Stimulated activated CD4-positive, alpha-beta T cell treated with anti-CD3 and anti-CD28 coated beads, Interleukin-12 subunit alpha, Interleukin-12 subunit beta, amount 100 ng/mL, for 24 hours (primary cell): ENCODE measurements at places on chromosomes 11 and 22.

- no peak for DNase-seq
Observed at GRCh38 chr22:29755889-29756288, 10.9 kb downstream of the ZMAT5 start.

DNA sequence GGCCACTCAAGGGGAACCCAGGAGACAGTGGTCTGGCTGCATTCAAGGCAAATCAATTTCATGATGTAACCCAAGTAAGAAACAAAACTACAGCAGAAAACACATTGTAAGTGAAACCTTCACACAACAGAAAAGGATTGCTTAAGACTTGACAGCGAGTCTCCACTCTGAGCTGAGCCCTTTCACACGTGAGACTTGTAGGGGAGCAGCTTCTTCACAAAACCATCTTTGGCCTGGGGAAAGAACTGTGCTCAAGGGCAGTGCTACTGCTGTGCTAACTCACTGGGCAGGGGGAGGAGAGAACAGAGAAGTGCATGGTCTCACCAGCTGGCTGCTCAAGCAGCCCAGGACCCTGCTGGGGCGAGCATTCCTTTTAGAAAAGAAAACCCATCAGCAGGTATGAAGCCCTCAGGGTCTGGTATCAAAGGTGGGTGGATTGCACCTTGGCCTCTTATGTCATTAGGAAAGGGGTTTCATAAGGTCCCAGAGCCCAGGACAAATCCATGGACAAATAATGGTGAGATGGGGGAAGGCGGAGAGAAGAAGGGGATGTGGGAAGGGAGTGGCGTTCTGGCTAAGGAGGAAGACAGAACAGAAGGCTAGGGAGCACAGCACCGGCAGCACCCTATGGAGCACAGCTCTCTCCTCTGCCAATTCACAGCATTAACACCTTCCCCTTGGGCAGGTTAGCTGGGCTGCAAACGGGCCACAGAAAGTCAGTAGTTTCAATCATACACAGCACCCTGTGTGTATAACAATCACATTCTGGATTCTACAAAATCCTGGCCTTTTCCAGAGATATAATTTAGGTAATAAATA is 20.6 kb upstream of the RAPSN start:
- DNase-seq, result no peak

DNA sequence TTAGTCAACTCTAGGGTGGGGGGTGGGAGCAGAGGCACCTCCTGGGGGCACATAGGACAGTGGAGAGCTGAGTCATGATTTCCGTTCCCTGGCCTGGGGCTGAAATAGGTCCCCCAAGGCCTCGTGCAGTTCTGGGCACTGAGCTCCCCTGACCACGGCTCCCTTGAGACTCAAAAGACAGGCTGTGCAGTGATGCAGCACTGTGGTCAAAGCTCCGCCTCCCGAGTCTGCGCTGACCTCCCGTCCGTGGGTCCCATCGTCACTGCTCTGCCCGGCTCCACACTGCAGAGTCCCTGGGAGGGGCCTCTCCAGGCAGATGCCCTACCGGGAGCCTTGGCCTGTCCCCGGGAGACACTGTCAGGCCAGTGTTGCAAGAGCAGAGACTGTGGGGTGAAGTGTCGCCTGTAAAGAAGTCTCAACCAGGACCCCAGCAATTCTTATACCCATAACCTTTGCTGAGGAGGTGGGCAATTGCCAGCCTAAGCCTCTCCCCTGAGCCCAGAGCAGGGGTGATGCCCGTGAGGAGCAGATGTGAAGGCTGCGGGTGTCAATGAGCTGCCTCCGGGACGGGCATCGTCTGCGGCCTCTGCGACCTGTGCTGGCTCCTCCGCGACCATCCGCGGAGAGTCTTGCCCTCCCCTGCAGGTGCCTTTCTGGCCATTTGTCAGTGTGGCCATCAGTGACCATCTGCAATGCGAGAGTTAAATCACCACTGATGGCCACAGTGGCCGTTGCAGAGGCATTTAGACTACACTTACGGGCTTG is 877.3 kb downstream of the BRD1 start:
- no peak for DNase-seq

DNA sequence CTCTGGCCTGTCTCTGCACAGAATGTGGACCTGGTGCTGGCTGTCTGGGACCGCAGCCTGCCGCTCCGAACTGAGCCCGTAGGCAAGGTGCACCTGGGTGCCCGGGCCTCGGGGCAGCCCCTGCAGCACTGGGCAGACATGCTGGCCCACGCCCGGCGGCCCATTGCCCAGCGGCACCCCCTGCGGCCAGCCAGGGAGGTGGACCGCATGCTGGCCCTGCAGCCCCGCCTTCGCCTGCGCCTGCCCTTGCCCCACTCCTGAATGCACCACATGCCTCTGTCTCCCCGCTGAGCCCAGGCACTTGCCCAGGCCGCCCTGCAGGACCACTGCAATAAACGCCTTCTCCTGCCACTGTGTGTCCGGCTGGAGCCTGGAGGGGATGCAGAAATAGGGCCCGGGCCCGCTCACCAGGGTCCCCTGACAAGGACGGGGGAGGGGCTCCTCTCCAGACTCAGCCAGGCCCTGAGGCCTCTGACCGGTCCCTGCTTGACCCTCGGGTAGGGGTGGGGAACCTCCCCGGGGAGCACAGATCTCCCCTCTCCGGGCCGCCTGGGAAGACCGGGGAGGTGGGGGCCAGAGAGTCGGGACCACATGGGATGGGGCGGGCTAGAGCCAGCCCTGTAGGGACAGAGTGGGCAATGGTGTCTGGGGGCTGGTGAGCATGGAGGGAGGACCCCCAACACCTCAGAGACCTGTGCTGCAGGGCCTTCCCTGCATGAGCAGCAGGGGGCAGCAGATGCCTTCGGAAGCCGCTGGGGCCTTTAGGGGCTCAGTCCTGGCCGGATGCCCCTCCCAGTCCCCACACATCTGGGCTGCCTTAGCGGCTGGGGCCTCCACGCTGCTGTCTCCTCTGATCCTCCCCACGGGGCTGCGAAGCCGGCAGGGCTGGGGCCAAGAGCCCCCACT is 1.4 kb upstream of the TNNI2 start:
- DNase-seq, result peak; percentile 68

GRCh38 chr22:19694696-19695095 is 19.6 kb upstream of the SEPTIN5 start:
- no peak for DNase-seq
